ENCODE measurements at places on chromosomes 12 and 14.

DNA sequence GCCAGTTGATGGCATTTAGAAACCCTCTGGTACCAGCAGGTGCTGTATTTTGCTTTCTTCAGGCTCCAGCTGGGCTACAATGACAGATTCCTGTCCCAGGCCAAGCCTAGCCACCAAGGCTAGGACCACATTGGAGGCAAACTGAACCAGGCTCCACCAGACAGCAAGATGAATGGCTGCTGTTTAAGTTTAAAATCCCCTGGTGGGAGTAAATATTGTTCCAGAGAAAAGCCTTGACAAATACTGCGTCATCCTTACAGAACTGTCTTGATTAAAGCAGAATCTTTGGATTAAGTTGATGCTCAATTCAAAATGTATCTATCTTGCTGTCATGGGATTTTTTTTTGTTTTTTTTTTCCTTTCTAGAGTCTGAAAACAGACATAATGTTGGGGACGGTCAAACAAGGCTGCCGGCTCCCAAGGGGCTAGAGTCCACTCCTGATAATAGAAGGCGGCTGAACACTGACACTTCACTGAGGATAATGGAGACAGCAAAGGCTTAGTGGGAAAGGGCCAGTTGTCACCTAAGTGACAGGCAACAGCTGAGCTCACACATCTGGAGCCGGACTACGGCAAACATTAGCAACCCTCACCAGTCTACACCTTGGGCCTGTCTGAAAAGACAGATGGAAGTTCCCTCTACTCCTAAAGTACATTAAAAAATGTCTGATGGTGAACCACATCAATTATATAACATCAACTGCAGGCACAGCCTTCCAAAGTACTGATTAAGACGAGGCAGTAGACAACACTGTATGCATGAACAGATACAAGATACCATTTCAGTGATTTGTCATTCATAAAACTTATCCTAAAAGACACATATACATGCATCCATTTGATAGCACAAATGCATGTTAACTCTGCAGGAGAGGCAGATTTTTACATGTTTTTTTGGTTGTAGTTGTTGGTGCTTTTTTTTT is 1.7 kb downstream of the PRICKLE1 start:
- DNase-seq: no peak

- no peak for DNase-seq
Observed at GRCh38 chr14:70934502-70935134, 27.4 kb downstream of the PCNX1 start.

GRCh38 chr12:122174155-122174845 is at the start of gene IL31:
Gene IL31, minus strand, starts transcription at chr12:122174221. Its CDS starts 49 bp downstream, at chr12:122174172.
- DNase-seq: peak; percentile 58

- DNase-seq: no peak
Observed at GRCh38 chr14:90034835-90035525, 26.8 kb upstream of the KCNK13 start.

- no peak for DNase-seq
Observed at GRCh38 chr12:67437011-67437410, 167.9 kb downstream of the CAND1 start.

GRCh38 chr12:102438827-102439210 is 41.5 kb downstream of the IGF1 start:
- no peak for DNase-seq

DNA sequence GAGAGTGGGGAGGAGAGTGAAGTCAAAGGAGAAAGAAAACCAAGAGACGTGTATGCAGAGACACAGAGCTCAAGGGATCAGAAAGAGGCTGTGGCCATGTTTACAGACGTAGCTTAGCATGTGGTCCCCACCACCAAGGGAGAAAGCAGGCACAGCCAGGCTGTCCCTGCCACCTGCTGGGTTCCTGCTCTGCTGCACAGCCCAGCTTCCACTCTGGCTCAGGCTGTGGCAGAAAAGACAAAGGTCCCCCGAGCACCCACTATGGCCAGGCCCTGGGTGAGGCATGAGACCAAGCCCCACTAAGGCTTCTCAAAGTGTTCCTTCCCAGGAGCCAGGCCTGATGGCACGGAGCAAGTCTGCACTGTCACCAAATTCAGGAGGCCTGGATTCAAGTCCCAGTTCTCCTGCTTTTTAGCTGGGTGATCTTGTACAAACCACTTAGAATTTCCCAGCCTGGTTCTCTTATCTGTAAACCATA is 25.9 kb upstream of the COL2A1 start:
- DNase-seq: no peak

DNA sequence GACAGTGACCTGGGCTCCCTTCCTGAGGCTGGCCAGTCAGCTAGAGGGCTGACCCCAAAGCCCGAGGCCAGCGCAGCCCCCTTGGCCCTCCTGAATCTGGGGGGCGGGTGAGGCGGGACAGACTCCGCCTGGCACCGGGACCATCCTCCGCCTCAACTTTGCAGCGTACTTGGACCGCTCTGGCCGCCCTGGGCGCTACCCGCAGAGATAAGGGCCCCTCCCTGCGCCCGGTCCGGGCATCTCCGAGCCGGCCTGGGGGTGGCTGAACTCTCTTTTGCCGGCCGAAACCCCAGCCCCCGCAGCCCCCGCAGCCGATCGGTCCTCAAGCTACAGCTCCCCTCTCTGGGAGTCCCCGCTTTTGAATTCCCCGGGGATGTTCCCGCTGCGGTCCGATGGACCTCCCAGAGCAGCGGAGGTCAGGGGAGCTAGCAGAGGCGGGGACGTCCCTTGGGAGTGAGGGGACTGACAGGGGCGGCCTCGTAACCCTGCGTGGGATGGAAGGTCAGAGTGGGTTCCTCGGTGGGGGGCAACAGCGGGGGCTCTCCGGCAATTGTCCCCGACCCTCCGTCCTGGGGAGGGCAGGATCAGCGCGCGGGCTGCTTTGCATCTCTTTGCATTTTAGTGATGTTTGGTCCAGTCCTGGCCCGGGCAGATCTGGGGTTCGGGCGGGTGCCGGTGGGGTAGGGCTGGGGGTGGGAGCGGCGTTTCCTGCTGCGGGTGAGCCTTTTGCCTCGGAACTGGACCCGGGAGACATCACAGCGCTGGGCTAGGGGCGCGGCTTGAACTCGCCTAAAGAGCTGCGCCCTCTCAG is at the start of gene CRIP1:
CRIP1 (plus strand) TSS at position 724 of the 811 bp plus-strand sequence. CDS start 374 bp downstream, outside the sequence.
- no peak for DNase-seq

- no peak for DNase-seq
Observed at GRCh38 chr12:7915661-7916403, 20.2 kb downstream of the SLC2A3 start.
